GM06990 (cell line): ENCODE measurements at places on chromosomes 4 and X.
A peak's percentile ranks its signal among the peaks of the same experiment; 100 is the strongest.

DNA sequence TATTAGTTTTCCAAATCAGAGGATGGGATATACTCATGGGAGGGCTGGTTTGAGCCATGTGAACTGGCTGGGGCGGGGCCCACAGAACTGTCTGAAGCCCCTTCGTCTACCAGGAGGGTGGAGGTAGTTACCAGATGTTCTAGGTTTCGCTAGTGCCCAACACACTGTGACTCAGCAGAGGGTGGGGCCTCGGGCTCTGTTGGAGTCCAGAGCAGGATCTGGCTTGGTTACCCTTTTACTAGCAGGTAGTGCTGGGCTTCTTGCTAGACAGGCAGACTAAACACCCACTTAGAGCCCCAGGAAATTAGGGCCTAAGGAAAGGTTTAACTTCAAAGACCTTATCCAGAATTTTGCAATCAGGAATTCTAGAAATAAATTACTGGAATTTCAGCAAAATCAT lies 56.2 kb upstream of the CHRDL1 start:
- DNase-seq, result no peak

GRCh38 chr4:81412946-81413495 lies 58.7 kb downstream of the RASGEF1B start:
- no peak for DNase-seq

- no peak for DNase-seq
Observed at GRCh38 chr4:53101191-53101581, 239.1 kb downstream of the RASL11B start.

GRCh38 chrX:21479695-21480270 lies 105.6 kb downstream of the CNKSR2 start:
- DNase-seq, result peak; percentile 6

DNA sequence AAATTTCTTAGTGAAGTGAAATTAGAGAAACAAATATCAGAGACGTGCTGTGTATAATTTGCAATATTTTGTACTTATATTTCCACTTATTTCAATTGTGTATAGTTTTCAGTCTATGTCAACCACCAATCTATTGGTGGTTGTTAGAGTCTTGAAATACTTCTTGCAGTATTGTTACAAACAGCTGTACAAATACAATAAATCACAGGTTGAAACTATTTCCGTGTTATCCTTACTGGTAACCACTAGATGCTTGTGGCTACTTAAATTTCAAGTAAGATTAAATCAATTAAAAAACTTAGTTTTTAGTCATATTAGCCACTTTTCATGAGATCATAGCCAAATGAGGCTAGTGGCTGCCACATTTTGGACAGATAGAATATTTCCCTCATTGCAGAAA lies 520.5 kb downstream of the GBA3 start:
- DNase-seq, result no peak

DNA sequence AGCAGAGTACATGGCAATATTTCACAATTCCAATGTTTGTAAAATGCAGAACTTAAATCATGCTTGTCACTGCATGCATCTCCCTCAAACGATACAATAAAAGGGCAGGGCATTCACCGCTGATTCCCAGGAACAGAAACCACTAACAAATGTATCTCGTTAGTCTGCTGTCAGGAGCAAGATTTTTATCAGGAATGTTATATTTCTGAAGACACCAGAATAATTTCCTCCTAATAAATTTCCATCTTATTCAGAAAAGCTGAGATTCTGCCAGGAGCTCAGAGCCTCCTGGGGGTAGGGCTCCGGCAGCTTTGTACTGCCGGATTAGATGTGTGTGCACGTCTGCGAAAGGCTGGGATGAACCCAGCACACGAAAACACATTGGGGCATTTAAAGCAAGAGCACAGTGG lies 54.0 kb upstream of the LDB2 start:
- no peak for DNase-seq

GRCh38 chr4:114783215-114783595 lies 184.6 kb downstream of the UGT8 start:
- no peak for DNase-seq

GRCh38 chr4:163380703-163381102 lies 37.0 kb downstream of the NPY5R start:
- no peak for DNase-seq

- DNase-seq, result peak; percentile 70
Observed at GRCh38 chrX:101385795-101386541, at the start of gene BTK. BTK (minus strand) TSS chrX:101386191; CDS start chrX:101375284, 10,907 bp downstream.

DNA sequence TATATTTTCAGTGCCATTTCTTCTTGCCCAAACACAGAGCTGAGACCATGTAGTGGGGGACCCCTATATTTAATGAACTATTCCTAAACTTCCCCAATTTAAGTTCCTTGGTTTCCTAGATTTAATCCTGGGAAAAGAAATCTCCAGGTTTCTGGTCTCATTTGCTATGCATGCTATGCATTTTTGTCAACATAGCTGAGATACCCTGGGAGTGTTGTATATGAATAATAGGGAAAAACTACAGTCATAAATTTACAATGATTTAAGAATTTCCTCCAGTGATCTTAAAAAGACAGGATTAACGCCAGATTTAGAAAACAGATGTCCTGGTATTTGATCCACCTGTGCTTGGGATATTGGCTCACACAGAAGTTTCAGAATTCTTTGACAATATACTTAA lies 136.8 kb upstream of the RAPGEF2 start:
- no peak for DNase-seq

DNA sequence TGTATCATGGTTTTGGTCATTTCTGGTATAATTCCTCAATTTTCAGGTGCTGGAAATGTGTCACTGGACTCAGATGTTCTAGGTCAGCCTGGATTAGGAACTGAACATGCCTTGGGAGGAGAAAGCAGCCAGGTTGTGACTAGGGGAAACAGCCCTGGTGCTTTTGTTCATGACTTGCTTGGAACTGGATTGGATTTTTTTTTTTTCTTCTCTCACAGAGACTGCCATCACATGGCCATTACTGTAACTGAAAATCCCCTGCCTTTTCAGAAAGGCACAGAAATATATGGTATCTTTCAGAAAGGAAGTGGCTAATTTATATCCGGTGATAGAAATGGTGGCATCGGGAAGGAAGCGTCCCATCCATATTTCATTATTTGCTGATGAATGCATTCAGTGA lies 34.6 kb downstream of the SEPTIN11 start:
- peak; percentile 36 for DNase-seq

- DNase-seq, result peak; percentile 27
Observed at GRCh38 chrX:31228415-31228832, 156.6 kb upstream of the FTHL17 start.

- DNase-seq, result no peak
Observed at GRCh38 chrX:55149242-55149641, 60.4 kb downstream of the PAGE2 start.

GRCh38 chrX:50157545-50158135 lies 43.2 kb downstream of the AKAP4 start:
- no peak for DNase-seq

- no peak for DNase-seq
Observed at GRCh38 chrX:37875675-37876074, 28.3 kb upstream of the DYNLT3 start.

DNA sequence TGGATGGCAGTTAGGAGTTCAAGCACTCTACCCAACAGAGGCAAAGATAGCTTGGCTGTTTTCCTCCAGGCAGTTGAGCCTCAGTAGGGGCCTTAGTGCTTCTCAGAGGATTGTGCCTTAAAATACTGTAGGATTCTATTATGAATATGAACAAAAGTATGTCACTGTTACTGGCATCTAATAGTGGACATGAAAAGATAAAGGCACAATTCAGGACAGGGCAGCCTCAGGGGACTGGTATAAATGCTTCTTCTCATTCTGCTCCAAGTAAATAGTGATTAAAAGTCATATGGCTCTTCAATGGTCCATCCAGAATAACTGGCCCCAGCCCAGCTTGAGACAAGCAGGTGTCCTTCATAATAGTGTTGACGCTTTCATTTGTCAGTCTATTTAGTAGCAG lies 17.7 kb downstream of the COL4A6 start:
- no peak for DNase-seq

- no peak for DNase-seq
Observed at GRCh38 chr4:152499344-152499743, 36.5 kb downstream of the FBXW7 start.

- no peak for DNase-seq
Observed at GRCh38 chr4:142367418-142368180, 478.5 kb downstream of the INPP4B start.

- DNase-seq, result peak; percentile 41
Observed at GRCh38 chrX:53317365-53318069, 36.1 kb upstream of the IQSEC2 start.

DNA sequence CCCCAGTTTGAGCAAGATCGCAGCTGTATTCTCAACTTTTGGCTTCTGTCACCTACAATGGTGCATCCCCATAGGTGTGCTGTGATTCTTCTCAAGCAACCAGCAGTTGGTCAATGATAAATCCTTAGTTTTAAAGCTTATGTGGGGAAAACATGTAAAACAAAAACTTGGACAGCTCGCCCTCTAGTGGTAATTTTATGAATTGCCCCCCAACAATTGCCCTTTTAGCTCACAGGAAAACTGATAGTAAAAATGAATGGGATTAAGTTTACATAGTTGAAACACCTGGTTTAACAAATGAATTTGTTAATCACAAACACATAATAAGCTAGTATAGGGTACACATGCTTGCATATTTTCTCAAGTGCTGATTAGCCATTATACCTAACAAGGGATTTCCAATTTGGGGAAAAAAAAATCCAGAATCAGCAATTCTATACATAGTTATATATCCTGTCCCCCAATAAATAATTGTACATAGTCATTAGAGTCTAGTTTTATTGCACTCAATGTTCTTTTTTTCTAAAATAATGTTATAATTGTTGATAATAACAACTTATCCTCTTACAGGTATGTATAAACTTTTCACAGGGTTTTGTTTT lies 30.1 kb downstream of the TEX13A start:
- no peak for DNase-seq

DNA sequence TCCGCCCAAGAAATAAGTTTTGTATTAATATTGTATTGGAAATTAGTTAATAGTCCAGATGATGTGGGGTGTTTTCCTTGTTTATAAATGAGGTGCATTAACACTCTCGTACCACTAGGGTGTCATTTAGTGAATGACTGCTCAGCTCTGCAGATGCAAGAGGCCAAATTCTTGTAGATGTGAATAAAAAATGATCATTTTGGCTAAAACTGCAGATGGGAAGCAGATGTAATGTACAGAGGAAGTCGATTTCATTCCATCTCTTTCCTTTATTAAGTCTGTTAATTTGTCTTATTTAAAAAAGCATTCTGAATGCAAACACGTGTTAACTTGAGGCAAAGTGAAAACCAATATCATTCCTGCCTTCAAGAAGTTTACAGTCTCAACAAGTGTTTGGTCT lies 108.1 kb downstream of the DHX15 start:
- no peak for DNase-seq

- no peak for DNase-seq
Observed at GRCh38 chr4:74152836-74153235, 5.1 kb upstream of the MTHFD2L start.

DNA sequence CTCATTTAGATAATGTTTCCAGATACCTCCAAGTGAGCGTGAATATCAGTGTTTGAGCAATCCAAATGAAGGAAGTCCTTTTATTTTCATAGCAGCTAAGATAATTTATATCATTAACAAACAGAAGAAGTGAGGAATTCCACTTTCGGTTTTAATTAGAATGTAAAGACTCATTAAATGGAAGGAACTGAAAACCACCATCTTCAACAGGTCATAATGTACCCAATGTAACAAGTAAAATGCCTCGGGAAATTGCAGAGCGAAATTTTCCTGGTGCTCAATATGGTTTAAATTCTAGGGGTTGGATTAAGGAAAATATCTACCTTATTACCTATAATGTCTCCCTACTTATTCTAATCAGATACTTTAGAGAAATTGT lies 33.9 kb upstream of the SLC9A7 start:
- no peak for DNase-seq

DNA sequence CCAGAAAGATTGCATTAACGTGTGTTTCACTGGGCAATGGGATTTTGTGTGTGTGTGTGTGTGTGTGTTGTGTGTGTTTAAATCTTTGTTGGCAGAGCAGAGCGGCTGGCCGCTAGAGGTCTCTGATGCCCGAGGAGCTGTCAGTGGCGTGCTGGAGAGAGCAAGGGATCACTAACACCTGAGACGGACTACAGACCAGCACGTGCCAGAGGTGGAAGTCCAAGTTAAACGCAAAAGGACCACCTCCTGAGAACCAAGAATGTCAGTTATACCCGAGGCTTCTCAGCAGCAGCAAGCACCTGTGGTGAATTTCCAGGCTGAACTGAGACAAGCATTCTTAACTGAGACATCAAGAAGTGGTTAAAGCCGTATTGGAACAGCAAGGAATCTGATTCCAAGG lies 9.0 kb upstream of the SLC25A14 start:
- peak; percentile 10 for DNase-seq

DNA sequence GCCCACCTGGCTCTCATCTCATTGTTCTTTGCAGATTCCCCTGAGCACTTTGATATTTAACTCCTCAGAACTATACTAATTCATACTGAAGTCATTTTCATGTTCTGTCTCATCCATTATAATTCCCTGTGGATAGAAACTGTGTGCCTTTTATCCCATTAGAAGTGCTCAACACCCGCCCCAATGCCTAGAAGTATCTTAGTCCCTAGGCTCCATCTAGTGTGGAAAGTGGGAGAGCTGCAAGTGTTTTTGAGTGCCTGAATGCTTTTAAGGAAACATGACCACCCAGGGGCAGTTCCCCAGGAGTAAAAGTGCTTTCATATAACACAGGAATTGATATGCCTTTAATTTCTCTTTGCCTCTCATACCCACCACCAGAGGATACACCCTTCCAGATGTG lies 117.0 kb downstream of the CHRDL1 start:
- no peak for DNase-seq

DNA sequence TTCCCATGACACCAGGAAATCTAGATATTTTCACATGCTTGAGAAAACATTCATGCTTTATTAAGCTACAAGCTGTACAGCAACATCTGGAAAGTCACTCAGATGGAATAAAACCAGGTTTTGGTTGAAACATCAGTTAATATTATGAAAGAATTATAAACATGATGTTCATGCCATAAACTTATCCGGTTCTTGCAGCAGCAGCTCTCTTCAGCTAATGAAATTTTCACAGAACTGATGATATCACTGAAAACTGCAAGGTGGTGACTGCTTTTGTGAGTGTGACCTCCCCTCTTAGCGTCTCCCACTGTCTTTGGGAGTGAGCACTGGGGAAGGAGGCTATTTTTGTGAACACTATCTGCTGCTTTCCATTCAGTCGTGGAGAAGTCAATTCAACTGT lies 56.9 kb downstream of the ARHGAP10 start:
- DNase-seq, result no peak

DNA sequence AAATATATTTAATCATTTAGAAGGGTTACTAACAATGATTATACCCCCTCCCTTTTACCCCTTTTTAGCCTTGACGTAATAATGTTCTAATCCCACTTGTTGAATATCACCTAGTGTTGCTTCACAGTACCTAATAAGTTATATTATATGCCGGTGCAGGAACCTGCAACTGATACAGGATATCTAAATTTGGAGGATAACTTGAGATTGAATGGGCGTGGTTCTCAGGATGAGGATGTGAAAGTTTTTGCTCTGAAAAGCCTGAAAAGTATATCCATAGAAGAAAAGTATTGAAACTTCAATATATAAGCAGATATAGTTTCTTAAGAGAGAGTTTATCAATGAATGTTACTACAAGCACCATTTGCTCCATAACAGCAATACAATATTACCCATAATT lies 59.8 kb downstream of the ZNF711 start:
- DNase-seq, result no peak
